ENCODE measurements at places on chromosomes 4 and X.

DNA sequence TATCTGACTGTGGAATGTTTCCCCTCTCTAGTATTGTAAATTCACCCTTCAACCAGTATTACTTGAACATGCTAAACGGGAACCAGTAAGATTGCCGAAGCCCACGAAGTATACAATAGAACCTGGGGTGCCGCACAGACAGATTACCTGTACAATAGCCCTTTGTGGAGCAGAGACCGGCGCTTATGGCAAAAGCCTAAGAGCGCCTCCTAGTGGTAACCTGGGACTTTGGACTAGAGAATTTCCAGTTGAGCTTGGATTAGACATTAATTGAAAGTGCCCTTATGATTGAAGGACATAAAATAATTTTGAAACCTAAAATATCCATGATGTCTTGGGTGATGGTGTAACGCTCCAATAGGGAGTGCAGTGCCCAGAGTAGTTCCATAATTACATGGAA is 14.1 kb downstream of the ZNF157 start:
- DNase-seq = peak; percentile 26

GRCh38 chr4:128130621-128131020 is 69.5 kb downstream of the LARP1B start:
- no peak for DNase-seq

- no peak for DNase-seq
These were observed 76.5 kb upstream of the BCOR start for GRCh38 chrX:40174001-40174853.

DNA sequence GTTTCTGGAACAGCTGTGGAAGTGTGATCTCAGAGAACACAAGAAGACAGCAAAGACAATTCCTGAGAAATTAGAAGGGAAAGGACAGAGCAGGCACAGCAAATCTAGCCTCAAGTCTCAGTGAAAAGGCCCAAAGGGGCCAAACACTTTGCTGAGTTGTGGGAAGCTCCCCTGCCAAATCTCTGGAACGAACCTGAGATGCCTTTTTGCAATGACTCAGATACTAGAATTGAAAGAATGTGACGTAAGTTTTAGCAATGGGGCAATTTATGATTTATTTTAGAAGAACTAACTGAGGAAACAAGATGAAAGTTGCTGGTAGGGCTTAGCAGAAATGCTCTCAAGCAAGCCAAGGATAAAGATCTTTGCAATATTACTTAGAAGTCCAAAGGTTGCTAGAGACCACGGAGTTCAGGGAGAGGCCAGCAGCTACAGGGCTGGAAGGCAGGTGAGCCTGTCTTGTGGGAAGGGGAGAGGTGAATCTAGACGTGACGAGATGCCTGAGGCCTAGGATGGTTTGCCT is 92.8 kb downstream of the AMELX start:
- no peak for DNase-seq

- no peak for DNase-seq
These were observed 144.4 kb downstream of the GLRA2 start for GRCh38 chrX:14673764-14674163.

DNA sequence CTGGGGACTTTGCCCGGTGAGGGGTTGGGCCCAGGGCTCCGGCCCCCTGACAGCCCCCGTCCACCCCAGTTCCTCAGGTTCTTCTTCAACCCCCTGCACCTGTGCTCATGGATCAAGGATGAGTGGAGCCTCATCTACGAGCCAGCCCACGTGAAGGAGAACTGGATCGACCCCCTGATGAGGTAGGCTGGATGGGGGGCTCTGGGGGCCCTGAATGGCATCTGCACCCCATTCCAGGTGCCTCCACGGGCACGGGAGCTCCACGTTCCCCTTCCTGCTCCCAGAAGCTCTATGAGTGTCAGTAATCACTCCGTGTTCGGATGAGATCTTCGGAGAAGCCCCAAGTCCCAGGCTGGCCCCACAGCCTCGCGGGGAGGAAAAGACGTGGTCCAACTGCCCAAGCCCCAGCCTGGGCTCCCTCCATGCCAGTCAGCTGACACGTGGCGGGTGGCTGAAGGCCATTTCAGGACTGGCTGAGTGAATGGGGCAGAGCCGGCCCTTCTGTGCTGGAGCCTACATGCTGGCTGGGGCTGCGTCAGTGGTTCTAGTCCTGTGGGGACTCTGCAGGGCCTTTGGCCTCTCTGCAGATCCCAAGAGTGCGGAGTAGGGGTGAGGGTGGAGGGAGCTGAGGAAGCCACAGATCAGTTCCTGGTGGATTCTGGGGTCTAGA is 24.4 kb downstream of the CFAP99 start:
- no peak for DNase-seq

DNA sequence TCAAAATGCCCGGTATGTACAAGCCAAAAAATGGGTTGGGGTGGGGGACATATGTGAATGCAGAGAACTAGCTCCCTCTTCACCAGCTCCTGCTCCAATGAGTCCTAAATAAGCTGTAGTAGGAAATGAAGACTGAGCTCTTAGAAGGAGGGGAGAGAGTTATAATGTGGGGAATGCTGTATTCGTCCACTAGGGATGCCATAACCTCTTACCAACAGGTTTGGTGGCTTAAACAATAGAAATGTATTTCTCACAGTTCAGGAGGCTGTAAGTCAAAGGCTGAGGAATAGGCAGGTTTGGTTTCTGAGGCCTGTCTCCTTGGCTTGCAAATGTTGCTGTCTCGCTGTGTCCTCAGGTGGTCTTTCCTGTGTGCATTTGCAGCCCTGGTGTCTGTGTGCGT is 4.4 kb upstream of the INPP4B start:
- peak; percentile 44 for DNase-seq

DNA sequence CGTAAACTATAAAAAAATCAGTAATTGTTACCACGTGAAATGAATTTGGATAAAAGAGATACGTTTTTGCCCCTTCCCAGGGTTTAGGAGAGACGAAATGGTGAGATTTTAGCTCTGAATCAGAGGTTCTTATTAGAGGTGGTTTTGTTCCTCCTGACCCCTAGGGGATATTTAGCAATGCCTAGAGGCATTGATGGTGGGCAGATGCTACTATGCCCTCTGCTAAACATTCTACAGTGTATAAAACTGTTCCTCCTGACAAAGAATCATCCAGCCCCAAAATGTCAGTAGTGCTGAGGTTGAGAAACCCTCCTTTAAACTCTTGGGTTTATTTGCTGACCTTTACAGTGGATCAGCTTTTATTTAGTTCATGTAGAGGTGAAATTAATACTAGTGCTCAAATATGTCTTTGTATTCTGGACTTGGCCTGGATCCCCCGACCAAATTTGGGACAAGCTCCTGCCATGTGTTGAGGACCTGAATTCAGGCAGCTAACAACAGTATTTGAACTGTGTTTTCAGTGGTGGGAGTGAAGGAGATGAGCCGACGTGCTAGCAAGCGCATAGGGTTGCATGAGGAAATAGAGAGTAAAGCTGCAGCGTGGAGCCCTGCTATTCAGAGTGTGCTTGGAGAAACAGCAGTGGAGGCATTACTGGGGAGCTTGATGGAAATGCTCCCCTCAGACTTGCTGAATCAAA is 126.1 kb downstream of the PTTG2 start:
- no peak for DNase-seq

DNA sequence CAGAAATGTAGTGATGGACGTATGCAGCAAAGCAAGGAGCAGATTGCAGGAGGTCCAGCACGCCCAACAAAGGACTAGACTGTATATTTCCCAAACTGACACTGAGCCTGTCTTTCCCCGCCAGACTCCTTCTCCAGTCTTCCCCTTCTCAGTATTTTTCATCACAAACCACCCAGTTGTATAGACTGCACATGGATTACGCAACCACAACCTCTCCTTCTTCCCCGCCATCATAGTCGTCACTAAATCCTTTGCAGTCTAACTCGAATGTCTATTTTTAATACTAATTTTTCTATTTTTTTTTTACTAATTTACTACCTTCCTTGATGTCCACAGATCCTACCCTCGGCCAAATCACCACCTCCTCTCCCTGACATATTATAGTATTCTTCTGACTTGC is 105.4 kb downstream of the MTNR1A start:
- DNase-seq = no peak

- DNase-seq = peak; percentile 41
These were observed 70.7 kb downstream of the RASL11B start for GRCh38 chr4:52932591-52933470.

DNA sequence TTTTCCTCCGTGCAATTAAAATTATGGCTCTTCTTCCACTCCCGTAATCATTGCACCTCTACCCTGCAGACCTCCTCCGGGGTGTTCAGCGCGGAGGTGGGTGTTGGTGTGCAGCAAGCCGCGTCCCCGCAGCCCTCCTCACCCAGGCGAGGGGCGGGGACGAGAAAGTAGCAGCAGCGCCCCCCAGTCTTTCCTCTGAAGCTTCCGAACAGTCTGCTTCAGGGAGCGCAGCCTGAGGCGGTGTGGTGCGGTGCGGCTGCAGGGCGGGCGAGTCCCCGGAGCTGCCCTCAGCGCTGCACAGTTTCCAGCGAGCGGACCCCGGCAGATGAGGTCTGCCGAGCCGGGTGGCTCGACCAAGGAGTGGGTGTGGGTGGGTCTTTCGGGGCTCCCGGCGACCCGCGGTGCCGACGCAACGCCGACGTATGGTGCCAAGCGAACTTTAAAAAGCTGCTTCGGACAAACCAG is at the start of gene FRAS1:
Gene FRAS1 (plus strand): TSS at position 189 of the 465 bp plus-strand sequence. CDS start 687 bp downstream, outside the sequence.
- peak; percentile 27 for DNase-seq

DNA sequence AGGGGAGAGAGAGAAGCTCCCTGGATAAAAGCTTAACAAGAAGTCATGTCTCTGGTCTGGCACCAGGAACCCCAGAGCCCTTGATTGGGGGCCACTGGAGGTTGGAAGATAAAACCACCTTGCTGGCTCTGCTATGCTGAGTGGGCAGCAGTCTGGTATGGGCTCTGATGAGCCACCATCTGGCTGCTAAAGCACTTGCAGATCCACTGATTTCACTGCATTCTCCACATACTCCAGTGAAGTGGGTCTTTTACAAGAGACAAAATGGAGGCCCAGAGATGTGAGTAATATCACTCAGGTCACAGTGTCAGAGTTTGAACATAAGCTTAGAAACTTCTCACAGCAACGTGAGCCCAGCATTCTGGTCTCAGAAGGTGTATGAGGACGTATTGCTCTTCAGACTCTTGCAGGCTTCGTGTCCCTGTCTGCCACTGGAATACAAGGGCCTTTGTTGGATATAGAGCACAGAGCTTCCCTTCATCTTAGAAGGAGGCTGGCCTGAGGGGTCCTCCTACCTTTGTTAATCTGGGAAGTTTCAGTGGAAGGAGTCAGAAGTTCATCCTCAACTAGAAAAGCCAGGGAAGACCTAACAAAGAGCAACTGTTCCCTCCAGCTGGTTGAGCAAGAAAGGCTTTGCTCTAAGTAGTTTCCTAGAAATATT is 11.8 kb downstream of the CLDN2 start:
- no peak for DNase-seq

DNA sequence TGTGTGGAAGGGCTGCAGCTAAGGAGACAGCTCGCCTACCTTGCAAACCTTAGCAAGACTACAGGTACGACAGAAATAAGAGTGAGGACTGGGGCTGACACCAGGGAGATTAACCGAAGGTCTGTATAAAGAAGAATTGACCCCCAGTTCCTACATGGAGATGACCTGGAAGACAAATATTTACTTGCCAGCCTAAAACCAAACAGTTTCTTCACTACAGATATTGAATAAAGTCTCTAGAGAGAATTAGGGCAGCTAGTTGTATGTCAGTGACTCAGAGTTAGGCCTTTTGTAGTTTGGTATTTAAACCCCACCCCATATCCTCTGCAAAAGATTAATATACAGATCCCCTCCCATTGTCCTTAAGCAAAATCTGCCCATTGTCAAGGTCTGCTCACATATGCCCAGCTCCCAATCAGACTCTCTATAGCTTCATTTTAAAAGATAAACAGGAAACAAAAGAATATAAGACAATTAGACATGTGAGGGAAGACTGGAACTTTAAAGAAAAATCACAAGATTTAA is 28.1 kb upstream of the FRMPD3 start:
- no peak for DNase-seq

- no peak for DNase-seq
These were observed 603 bp upstream of the SMS start for GRCh38 chrX:21939906-21940305.

GRCh38 chr4:128606173-128606572 is 203.3 kb upstream of the JADE1 start:
- no peak for DNase-seq

DNA sequence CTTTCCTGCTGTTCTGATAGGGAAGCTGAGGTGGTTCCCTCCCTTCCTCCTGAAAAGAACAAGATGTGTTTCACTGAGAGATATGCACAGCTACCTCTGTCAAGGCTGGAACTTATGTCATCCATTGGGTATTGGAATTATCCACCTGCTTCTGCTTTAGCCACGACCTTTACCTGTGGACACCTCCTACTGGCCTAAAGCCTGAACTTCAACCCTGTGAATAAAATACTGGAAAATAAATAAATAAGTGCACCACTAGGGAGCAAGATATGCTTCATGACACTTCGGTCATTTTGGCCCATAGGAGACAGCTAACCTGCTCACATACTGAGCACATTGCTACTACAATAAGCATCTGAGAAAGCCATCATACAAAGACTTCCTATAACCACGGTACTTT is 419.9 kb upstream of the NWD2 start:
- DNase-seq = peak; percentile 3

- no peak for DNase-seq
These were observed 22.4 kb downstream of the NEXMIF start for GRCh38 chrX:74902806-74903205.

DNA sequence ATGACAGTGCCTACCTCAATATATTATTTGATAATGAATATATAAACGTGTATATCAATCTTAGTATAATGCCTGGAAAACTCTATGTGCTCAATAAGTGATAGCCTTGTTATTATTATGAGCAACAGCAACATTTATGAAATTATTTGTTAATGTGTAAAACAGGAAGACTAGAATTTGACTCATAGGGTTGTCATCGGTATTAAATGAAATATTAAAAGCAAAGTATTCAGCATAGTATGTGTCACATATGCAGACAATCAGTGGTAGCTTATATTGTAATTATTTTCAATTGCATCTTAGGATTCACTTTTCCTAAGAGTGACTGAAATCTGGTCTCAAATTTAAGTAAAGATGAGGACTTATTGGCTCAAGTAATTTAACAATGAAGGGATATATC is 24.6 kb downstream of the SPANXD start:
- no peak for DNase-seq

GRCh38 chrX:43469391-43470054 is 186.6 kb upstream of the MAOA start:
- DNase-seq = no peak

DNA sequence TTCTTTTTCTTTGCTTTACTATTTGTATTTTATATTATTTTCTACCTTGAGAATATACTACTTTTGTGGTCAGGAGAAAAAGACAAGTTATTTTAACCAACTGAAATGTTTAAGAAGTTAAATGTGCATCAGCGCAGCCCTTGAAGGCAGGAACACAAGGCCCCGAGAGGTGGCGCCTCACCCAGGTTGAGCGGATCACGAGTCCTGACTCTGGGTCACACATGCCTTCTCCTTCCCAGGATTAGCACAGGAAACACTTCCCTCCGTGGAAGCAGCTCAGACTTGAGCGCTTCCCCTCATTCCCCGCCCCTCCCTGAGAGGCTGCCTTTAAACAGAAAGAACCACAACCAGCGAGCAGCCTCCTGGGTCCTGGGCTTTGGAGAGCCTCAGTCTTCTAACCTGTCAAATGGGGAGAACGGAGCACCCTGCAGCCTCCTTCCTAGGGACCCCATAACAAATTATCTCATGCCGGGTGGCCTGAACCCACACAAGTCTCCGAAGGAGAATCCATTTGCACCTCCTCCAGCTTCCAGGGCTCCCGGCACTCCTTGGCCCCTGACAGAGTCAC is 217.6 kb downstream of the AFAP1 start:
- DNase-seq = no peak

- DNase-seq = peak; percentile 62
These were observed 17.0 kb upstream of the PAPSS1 start for GRCh38 chr4:107736924-107737448.

Measured in Kasumi-1 (cell line).